ENCODE measurements at places on chromosomes 1 and 21.

DNA sequence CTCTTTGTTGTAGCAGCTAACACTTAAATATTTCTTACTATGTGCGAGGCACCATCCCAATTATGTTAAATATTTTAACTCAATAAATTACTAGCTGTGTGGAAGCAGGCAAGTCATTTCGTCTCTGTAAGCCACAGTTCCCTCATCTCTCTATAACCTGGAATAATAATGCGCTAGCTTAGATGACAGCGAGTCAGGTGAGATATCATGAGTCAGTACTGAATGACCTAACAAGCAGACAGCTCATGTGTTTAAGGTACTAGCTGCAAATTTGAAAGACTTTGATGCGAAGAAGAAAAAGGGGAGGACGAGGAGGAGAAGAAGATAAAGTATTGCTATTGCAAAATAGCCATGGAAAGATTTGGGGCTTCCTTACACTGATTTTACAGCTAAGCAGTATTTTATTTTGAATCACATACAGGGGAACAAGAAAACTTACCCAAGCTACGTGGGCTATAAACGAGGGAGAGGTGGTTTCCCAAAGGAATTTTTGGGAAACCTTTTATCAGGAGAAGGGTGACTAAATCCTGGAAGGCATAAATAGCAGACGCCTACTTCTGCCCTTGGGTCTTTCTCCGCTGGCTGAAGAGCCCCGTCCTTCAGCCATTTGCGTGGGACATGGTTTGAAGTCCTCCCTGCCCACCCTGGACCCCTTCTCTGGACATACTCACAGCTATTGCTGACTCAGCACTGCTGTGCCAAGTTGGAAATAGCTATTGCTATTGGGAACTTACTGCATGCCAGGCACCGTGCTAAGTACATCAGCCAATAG lies 8.9 kb downstream of the CITED4 start:
- DNase-seq = no peak

GRCh38 chr1:211616231-211616964 lies 37.4 kb upstream of the SLC30A1 start:
- no peak for DNase-seq

GRCh38 chr1:57204091-57204490 lies 219.8 kb downstream of the DAB1 start:
- no peak for DNase-seq

- DNase-seq = no peak
Observed at GRCh38 chr1:172827841-172828240, 168.9 kb downstream of the FASLG start.

DNA sequence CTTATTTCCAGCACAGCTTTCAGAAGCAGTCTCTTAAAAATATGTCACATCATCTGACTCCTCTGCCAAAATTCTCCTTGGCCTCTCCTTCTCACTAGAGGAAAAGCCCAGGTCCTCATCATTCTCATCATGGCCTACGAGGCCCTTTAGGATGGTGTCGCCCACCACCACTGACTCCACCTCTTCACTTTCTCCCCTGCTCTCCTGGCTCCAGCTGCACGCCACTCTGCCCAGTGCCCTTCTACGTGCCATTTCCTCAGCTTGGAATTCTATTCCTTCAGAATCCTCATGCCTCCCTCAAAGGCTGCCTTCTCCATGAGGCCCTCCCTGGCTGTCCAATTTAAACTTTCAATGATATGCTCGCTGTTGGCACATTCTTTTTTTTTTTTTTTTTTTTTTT lies 25.3 kb upstream of the BTG2 start:
- no peak for DNase-seq

GRCh38 chr1:92538048-92538412 lies 51.3 kb upstream of the GFI1 start:
- DNase-seq = no peak

DNA sequence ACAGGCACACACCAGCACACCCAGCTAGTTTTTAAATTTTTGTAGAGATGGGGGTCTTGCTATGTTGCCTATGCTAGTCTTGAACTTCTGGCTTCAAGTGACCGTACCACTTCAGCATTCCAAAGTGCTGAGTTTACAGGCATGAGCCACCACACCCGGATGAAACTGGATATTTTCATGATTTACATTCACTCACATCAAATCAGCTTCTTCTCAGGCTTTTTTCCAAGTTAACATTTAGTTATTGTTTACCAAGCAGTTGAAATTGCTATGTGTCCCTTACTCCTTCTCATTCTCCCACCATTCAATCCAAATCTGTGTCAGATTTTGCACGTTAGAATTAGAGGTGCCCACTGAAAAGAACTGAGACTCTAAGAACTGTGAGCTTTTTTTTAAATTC lies 18.4 kb downstream of the RIT1 start:
- DNase-seq = no peak

DNA sequence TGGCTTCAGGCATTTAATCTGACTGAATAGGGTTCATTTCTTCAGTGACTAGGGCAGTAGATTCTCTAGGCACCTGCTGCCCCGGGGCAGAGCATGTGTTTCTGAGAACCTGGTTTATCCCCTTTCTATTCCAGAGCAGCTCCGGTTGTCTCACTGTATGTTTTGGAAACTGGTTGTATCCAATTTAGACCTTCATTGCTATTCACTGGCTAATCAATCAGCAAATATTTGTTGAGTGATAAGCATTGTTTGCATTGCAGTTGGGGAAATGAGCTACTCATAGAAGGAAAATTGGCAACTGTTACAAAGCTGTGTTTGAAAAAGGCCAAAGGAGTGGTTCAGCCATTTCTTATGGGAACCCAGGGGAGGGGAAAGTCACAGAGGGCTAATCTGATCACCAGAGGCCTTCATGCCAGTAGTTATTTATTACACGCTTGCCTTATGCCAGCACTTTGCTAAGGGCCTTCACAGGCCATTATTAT lies 2.9 kb downstream of the QSOX1 start:
- no peak for DNase-seq

DNA sequence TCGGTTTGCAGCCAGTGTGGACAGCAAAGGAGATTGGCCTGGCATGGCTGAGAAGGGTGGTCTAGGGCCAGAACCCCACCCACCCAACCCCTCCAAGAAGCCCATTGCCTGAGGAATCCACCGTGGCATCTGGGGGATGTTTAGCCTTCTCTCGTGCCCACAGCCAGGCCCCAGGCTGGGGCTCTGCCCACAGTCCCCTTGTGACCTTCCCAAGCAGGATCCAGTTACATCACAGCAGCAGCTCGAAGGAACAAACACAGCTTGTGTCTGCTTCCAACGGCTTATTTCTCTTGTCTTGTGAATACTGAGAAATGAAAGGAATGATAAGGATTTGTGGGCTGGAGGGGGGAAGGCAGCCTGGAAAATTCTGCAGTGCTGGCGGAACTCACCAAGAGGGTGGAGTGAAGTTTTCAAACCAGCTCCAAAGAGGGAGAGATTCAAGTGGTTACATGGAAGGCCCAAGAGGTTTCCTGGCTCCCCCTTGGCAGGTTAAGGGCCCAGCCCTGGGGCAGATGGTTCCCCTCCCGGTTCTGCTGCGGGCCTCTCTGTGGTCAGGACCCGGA lies 61.6 kb downstream of the DHRS3 start:
- no peak for DNase-seq

DNA sequence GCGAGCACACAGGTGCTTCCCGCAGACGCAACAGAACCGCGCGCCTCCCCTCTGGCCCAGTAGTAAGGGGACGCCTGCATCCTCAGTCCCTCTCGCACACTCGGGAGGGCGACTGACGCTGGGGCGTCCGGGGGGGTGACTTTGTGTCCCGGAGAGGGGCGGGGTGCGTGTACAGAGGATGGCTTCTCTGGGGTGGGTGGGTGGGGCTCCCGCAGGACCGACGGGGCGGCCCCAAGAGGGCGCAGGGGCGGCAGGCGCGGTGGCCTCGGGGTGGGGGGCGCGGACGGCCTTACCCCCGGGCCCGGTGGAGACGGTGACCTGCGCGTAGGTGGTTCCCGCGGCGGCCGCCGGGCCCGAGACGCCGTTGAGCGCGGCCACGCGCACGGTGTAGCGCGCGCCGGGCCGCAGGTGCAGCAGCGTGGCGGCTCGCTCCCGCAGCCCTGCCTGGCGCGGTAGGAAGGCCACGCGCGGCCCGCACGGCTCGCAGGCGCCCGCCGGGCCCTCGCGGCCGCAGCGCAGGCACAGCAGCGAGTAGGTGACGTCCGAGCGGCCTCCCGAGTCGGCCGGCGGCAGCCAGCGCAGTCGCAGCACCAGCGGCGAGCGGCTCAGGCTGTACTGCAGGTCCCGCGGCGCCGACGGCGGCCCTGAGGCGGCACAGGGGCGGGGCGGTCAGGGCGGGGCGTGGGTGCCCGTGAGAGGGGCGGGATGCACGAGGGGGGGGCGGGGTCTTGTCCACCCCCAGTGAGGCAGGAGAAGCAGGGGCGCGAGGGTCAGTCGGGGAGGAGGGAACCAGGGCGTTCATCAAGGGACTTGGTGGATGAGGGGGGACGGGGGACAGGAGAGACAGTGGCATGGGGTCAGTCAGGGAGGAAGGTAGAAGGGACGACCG lies 12.1 kb downstream of the EPHA10 start:
- peak; percentile 99 for DNase-seq

- DNase-seq = no peak
Observed at GRCh38 chr21:39006571-39007311, 176.5 kb downstream of the PSMG1 start.

DNA sequence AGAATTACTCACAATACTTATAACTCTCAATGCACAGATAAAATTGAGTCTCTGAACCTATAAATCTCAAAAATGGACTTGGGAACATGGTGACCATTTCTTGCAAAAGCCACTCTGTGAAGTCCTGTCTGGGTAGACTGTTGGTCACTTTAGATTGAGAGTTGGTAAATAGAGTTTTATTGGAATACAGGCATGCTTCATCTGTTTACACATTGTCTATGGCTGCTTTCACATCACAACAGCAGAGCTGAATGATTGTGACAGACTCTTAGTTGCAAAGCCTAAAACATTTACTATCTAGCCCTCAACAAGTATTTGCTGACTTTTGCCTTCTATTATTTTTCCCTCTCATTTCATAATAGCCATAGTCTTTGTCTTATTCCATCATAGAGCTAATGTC lies 24.1 kb upstream of the ASPM start:
- no peak for DNase-seq
